Left cardiac atrium (tissue), 4 donors: ENCODE measurements at places on chromosomes 5 and 9. TPM values are rescaled to one million over a fixed set of nuclear protein-coding genes. Genes with fewer than 3 reads are reported as not detected.

GRCh38 chr5:164306662-164307061 is 801.2 kb downstream of the MAT2B start:
- no peak for DNase-seq

The MEF2C gene
- total RNA-seq = 53.7 TPM

The CD74 gene
- total RNA-seq = 255 TPM

- no peak for DNase-seq
Measured at GRCh38 chr9:90508940-90509339, 133.7 kb downstream of the DIRAS2 start.

DNA sequence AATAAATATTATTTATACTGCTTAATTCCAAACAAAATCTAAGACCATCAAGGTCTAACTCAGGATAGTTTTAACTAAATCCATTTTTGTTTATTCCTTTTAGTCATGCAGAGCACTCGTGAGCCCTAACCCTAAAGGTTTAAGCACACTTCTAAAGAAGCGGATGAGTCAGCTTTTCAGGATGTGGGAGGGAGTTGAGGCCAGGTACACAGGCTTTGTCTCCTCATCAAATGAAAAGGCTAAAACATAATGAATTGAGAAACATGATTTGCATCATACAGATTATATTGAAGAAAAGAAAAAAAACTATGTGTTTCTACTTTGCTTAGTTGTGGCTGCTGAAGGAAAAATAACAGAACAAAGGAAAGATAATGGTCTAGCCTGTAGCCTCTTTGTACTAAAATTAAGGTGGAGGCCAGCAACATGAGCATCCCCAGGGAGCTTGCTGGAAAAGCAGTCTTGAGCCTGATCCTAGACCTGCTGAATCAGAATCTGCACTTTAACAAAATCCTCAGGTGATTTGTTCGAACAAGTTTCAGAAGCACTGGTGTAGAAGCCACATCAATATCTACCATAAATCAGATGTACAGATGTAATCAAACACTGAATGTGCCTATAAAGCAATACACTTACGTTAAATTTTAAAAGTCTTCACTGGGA is 21.1 kb upstream of the ISCA1 start:
- DNase-seq = no peak

- no peak for DNase-seq
Measured at GRCh38 chr9:120886490-120886967, 9.5 kb upstream of the PHF19 start.

DNA sequence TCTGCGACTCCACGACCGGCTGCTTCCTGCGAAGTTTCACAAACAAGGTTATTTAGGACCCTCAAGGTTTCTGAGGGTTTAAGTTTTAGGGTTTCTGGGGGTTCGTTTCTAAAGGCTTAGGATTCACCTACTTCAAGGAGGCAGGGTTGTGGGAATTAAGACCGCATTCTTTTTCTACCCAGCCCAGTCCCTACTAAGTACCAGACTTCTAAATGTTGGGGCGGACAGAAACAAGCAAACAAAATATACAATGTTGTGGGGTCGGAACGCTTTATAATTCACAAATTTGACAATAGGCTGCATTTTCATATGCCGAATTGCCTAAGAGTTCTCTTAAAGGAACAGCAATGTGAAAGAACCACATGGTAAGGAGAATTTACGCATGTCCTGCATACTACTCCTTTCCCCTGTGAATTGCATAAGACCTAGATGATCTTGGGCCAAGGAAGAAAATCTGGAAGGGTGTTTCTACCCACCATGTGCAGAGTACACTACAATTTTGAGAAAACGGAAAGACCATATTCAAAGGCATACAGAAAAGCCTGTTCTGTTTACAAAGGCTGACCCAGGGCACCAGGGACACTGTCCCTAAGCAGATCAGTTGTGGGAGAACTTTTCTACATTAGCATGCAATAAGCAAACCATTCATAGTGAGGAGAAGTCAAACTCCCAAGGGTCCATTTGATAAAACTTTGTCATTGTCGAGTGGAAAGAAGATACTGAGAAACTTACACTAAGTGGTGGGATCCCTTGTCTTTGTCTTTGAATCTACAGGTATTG is 457.3 kb downstream of the RAB3C start:
- DNase-seq = no peak

DNA sequence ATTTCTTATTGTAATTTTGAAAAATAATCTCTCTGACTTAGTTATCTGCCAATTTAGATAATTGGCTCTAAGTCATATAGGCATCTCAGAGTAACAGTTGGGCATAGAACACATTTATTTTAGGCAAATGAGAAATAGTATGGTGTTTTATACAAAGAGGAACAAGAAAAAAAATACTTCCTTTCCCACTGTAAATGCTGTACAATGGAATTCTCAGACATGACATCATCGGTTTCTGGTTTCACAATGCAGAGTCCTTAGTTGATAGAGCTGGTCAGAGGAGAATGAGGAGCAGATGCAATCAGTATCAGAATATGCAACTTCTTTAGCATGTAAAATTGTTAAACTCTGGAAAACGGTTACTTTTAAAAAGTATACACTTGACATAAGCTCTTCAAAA is 49.4 kb downstream of the PLK2 start:
- no peak for DNase-seq

DNA sequence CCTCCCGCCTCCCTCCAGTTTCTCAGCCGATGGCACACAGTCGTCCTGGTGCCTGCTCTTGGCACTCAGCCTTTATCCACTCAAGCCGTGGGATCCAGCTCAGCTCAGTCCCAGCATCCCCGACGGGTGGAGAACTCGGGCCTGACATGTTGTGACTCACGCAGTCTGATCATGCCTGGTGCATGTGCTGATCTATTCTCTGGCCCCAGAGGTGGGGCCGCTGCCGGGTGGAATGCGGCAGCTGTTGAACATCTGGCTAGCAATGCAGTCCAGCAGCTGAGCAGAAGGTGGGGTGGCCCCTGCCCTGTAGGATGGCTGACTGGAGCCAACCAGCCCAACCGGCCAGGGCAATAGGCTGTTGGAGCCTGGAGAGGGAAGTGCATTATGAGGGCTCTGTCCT is 1.7 kb upstream of the AIF1L start:
- DNase-seq = peak; percentile 54

GRCh38 chr5:19229179-19229835 is 758.7 kb downstream of the CDH18 start:
- DNase-seq = no peak

DNA sequence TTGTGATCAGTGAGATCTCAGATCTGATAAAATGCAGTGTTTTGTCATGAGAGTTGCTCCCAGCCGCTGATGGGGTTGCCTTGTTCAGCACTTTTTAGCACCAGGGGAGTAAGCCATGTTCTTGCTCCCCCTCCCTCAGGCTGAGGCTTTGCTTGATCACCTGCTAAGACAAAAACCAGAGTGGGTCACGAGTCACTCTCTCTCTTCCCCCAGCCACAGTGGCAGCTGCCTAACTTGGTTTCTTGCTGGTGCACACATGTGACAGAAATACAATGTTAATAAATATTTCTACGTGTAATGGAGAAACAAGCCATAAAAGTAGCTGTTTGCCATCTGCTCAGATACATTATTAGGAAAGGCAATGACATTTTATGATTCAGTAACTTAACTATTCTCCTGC is 212.4 kb upstream of the DMRT1 start:
- no peak for DNase-seq

The IFNA10 gene
- not detected for total RNA-seq

DNA sequence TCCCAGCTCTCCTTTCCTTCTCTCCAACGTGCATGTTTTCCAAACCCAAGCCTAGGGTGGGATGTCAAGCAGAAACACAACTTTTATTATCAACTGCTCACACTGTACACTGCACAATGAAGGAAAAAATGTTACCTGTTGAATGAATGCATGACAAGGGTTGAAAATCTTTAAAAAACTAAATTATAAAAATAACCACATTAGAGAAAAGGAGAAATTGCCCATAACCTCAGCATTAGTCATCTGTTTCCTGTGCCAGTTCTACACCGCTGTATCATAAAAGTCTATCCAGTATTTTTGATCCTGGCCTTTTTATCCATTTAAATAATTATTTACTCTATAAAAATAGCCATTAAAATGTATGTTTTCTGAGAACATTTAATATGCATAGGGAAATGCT is 101.1 kb downstream of the APBA1 start:
- no peak for DNase-seq

DNA sequence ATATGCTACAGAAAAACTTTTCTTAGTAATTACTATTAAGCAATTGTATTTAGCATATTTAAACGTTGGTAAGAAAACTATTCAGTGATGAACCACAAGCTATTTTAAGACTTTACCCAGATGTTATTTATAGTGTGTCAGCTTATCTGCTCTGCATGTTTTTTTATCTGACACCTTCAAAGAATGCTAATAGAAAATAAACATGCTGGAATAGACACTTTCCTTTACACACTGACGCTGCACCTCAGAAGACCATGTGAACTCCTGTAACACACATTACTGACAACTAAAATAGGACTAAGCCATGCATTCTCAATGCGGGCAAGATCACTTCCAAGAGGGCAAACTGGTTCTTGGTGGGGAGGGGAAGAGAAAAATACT is 38.3 kb downstream of the FNIP1 start:
- DNase-seq = no peak

DNA sequence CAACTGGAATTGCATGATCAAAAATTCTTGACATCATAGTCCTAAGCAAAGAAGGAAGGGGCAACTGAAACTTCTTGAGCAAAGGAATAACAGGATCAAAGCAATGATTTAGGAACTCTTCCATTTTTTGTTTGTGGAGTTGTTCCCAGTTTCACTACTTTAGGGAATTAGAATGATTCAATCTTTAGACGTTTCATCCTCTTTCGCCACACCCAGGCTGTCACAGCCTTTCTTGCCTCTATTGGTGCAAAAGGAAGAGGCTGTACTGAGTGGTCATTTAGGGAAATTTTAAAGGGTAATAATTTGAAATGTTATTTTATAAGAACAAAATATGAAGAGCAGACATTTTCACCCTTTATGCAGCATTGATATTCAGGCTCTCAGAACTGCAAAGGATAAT is 1026.0 kb upstream of the ARRDC3 start:
- no peak for DNase-seq

The SLC6A7 gene
- not detected for total RNA-seq

DNA sequence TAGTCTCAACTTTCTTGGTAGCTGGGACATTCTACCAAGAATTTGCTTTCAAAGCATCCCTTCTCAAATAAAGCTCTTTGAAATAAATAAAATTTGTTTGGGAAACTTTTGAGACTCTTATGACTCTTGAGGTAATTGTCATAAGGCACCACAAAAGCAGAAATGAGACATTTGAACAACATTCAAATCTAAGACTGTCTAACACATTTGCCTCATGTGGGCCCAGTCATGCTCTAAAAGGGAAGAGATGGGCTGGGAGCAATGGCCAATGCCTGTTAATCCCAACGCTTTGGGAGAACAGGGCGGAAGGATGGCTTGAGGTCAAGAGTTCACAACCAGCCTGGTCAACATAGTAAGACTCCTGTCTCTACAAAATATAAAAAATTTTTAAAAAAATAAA is 26.4 kb downstream of the SLC31A2 start:
- no peak for DNase-seq

DNA sequence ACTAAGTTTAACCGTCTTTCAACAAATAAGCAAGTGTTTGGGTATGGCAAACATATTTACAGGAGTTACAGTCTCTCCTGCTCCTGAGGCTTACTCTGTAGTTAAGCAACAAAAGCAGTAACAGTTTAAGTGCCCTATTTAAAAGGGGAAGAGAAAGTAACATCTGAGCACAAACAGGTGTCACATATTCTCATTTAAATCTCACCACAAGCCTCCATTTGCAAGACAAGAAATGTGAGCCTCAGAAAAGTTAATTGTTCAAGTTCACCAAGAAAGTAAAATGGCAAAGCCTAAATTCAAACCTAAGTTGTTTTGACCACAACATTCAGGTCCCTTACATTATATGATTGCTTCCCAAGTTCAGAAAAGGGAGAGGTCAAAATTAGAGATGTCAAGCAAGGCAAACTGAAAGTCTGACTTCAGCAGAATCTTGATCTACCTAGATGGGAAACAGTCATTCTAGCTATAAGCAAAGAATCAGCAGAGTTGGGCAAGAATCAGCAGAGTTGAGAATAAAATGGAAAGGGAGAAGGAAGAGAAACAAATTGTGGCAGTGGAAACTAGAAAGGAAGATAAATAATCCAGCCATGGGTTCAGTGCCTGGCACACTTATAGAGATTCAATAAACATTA is 93.4 kb downstream of the STRBP start:
- no peak for DNase-seq

DNA sequence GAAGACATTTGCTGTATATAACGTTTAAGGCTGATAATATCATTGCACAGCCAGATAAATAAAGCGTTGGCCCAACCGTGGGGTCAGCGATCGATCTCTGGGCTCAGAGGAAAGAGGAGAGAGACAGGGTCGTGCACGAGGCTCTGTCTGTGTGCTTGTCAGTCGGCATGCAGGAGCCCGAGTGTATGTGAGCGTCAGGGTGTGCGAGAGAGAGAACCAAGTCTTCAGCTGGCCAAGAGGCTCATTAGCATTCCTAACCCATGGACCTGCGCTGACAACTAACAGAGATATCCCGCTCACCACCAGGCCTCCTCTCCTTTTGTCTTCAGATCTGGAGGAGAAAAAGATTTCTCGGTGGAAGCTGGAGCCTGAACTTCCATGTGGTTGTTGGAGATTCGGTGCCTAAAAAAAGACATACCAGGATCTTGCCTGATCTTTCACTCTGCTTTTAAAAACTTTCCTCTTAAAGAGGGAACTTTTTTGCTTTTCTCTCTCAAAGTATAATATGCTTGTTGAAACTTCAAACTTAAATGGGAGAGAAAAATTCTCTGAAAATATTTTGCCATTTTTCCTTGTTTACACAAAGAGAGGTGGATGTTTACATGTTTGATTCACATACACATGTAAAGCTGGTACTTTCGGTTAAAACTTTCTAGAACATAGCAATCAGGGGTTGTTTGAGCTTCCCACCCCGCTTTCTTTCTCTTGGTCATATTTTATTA is 16.5 kb downstream of the NR2F1 start:
- DNase-seq = peak; percentile 34

GRCh38 chr9:114312513-114312875 is 10.4 kb upstream of the ORM1 start:
- DNase-seq = no peak

GRCh38 chr5:7960142-7960541 is 91.2 kb downstream of the MTRR start:
- DNase-seq = no peak

DNA sequence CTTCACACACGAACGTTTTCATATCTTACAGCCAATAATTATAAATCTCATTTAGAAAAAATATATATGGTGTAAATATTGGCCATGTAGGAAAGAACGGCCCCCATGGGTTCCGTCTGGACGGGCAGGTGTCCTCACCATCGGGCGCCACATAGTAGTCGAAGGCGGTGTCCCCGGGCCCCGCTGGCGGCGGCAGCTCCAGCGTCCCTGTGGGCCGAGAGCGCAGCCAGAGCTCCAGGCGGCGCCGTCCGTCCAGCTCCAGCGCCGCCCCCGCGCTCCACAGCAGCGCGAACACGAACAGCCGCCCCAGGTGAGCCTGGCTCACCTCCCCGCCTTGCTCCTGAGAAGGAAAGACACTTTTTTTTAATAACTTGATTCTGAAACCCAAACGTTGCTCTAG is 134.6 kb downstream of the DNAH5 start:
- DNase-seq = no peak

The MBLAC2 gene
- 3.2 TPM for total RNA-seq

The DNAI1 gene
- not detected for total RNA-seq

The SPATA31D4 gene
- total RNA-seq = not detected

- DNase-seq = no peak
Measured at GRCh38 chr5:54602475-54602874, 84.9 kb downstream of the SNX18 start.

The PRRT1B gene
- total RNA-seq = not detected

GRCh38 chr9:19614294-19614693 is 174.5 kb downstream of the SLC24A2 start:
- DNase-seq = no peak
